ENCODE measurements at places on chromosomes 13 and 19.
A peak's percentile ranks its signal among the peaks of the same experiment; 100 is the strongest.

GRCh38 chr19:1451916-1452801 is 2.2 kb downstream of the APC2 start:
- DNase-seq, result peak; percentile 48

DNA sequence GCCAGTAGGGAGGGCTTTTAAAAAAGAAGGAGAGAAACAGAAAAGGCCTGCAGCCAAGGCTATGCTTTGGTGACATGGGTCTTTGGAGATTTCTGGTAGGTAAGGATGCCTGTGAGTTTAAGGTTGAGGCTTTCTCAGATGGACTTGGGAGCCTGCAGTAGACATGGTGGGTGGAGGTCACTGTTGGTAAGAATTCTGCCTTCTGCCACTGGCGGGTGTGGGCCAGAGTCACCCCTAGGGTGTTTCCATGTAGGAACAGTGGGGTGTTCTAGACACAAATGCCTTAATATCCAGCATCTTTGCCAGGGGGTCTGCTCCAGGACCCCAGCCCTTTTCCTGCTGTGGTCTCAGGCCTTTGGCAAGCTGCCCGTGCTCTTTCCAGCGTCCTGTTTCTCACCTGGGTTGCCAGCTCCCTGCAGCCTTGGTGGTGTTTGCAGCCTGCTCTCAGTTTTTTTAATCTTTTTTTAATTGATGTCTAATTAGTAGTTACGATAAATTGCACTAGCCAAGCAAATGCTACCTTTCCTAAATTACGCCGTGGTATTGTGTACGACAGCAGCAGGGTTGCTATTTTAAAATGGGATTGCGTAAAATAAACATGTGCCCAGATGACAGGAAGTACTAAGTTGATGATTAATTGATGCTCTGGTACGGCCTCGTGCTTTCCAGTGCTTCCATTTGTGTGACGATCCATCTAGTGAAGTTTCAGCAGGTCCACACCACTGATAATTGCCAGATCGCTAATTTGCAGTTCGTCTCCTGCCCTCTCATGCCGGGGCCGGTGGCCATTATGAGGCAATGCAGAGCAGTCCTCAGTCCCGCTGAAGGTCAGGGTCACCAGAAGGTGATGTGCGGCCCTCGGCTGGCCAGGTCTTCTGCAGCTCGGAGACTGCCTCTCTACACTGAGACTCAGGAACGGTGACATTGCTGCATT is 35.3 kb upstream of the NPAS1 start:
- peak; percentile 99 for DNase-seq

GRCh38 chr13:102915393-102915930 is 69.6 kb downstream of the ERCC5 start:
- no peak for DNase-seq

DNA sequence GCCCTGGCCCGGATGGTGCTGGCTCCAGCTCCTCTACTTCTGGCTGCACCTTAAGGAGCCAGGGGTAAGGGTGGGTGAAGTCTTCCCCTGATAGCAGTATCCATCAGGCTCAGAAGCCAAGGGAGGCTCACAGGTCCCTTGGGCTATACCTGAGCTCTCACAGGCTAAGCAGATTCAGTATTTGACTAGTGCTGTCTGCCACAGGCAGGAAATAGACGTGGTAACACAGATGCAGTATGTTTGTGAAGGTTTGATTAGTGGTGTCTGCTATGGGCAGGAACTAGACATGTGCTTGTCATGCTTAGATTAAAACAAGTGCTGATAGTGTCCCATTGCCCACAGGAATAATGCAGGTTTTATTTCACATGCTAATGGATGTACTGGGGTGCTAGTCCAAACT is 4.0 kb downstream of the SYT5 start:
- DNase-seq, result peak; percentile 28

DNA sequence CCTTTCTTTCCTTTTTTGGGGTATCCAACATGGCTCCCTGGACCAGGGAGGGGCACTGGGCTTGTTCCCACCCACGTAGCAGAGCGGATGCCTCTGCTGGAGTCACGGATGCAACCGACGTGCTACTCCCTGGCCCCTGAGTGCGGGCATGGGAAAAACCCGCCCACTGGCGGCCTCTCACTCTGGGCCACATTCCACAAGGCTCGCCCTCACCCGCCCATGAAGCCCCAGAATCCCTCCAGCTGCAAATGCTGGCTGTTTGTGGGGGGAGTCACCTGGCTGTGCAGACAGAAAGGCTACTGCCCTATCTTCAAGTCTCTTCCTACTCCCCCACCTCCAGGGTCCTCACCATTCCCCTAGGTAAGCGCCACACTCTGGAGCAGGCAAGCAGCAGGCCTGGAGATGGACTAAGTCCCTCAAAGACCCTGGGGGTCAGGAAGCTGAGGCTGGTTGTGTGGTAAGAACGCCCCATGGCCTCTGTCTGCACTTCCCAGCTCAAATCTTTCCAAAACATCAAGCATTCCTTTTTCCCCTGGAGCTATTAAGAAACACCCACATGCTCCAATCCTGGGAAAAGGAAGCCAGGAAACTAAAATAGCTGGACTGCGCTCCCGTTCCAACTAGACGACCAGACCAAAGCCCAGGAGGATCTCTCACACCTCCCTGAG is 17.9 kb upstream of the EPHX3 start:
- DNase-seq, result no peak

DNA sequence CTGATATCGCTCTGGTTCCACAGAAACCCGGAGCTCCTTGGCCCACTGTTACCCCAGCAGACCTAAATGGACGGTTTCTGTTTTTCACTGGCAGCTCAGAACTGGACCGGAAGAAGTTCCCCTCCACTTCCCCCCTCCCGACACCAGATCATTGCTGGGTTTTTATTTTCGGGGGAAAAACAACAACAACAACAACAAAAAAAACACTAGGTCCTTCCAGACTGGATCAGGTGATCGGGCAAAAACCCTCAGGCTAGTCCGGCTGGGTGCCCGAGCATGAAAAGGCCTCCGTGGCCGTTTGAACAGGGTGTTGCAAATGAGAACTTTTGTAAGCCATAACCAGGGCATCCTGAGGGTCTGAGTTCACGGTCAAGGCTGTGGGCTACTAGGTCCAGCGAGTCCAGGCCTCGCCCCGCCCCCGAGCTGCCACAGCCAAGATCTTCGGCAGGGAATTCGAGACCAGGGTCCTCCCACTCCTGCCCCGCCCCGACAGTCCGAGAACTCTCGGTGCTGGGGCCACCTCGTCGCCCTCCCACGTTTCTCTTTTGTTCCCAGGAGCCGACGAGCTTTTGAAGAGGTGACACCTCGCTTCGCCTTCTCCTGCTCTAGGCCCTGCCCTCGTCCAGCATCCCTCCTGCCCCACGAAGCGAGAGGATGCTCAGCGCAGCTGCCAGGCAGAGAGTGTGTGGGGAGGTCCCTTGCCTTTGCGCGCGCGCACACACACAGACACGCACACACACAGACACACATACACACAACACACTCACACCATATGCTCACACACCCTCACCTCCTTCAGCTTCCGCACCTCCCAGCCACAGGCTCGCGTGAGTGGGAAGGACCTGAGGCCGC is 8.8 kb downstream of the ZIC2 start:
- no peak for DNase-seq

- peak; percentile 24 for DNase-seq
These were observed 933 bp downstream of the TFPT start for GRCh38 chr19:54114340-54115108.

GRCh38 chr19:38145623-38146022 is 78.4 kb downstream of the DPF1 start:
- no peak for DNase-seq
